ENCODE measurements at places on chromosomes 1 and 21.

GRCh38 chr1:155093911-155094621, 15.4 kb downstream of the EFNA3 start:
- DNase-seq: peak; percentile 58

DNA sequence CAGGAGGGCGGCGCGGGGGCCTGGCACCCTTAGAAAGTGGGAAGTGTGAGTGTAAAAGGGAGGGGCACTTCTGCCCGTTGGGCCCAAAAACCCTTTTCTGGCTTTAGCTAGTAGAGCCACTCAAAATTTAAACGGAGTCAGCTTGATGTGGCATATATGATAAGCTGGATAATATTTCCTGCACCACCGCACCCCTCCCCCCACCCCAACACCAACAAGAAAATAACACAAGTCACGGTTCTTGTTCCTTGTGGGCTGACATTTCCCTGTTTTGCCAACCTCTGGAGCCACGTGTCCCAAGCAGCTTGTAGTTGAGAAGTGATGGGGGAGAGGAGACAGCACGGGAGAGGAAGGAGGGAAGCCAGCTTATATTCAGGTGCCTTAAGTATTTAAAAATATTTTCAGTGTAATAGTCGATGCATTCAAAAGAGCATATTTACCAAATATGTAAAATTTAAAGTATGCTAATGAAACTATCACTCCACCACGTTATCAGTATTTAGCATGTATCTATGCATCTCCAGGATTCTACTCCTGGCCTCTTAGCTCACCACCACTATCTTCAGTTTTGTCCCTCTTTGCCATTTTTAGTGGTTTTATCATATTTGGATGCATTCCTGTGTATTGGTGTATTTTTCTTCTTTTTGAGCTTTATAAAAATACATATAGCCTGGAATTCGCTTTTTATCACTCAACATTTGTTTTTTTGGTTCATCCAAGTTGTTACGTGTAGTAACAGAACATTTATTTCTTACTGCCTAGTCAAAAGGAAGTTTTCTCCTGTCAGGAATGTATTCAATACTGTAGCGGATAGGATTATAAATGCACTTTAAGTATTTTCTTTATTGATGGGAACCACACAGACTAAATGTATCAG, 773 bp upstream of the DDX59 start:
- peak; percentile 74 for DNase-seq

- DNase-seq: no peak
Measured at GRCh38 chr1:229537894-229538293, 20.6 kb downstream of the ABCB10 start.

- DNase-seq: no peak
Measured at GRCh38 chr1:207808322-207808705, 56.5 kb downstream of the CD46 start.

DNA sequence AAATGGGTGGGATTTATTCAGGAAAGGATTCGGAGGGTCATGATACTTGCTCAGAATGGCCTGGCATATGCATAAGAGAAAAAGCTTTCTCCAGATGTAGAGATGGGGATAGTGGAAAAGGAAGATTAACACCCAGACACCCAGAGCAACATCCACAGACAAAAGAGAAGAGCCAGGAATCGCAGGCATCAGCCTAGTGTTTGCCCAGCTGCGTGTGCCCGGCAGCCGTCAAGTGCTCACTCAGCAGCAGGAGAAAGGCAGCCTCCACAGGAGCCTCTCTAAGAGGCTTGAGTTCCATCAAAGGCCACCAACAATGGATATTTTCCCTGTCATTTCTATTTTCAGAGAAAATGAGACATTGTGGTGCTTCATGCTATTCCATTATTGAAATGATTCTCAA, 54.7 kb downstream of the NTPCR start:
- no peak for DNase-seq

DNA sequence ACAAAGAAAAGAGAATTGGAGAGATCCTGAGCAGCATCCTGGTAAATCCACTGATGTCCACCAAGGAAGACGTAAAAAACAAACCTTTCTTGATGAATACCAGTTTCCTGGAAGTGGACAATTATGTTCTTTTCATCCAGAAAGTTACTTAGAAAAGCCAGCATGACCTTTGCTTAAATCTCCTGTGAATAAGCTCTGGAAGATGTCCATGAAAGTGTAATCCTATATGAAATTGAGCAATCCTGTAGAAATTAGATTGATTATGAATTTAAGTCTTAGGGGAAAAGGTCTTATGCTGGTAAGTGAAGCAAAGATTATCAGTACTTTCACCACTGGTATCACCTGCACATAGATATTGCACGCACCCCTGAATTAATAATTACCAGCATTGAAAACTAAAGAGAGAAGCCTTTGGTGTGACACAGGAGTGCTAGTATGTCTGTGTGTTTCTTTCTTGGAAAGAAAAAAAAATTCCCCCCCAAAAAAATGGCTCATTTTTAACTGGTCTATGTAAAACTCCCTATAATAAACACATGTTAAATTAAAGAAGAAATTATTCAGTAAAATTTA, 164.5 kb upstream of the LHX8 start:
- DNase-seq: no peak

- DNase-seq: no peak
Measured at GRCh38 chr1:31259746-31260145, 20.1 kb upstream of the NKAIN1 start.

DNA sequence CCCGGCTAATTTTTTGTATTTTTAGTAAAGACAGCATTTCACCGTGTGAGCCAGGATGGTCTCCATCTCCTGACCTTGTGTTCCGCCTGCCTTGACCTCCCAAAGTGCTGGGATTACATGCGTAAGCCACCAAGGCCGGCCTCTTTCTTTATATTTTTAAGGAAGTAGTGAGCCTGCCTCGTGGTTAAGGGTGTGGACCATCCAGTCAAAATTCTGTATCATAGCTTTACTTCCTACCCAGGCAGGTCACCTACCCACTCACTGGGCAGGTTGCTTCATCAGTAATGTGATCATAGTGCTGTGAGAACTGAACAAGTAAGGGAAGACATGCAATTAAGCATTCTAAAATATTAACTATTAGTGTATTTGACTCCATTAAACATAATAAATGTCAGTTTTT, 8.1 kb upstream of the ACOT7 start:
- DNase-seq: peak; percentile 24

GRCh38 chr1:158930504-158930903, 848 bp upstream of the PYHIN1 start:
- DNase-seq: no peak

- no peak for DNase-seq
Measured at GRCh38 chr21:41589131-41589530, 81.2 kb upstream of the TMPRSS2 start.

DNA sequence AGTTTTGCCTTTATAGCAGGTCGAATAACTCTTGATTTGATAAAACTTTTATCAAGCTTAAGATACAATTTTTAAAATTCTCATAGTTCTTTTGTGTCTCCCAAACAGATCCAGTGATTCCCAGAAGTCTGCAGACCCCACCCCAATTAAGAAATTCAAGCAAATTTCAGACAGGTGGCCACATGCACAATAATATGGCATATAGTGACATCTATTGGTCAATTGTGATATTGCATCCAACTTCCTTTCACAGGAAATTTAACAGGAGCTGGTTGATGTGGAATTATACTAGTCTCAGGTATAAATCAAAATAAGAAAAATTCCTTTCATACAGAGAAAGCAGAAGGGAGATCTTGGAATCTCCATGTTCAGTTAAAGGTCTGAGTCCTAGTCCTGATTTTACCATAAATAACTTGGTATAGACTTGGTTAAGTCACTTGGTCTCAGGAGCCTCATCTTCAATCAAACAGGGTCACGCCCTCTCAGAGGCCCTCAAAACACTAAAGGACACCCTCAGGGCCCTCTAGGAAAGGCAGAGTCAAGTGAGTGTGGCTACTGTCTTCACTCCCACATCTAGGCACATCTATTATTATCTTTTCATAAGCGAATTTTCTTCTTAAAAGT, 24.1 kb downstream of the PIGM start:
- DNase-seq: peak; percentile 30

GRCh38 chr21:34187935-34188334, 114.6 kb downstream of the MRPS6 start:
- DNase-seq: peak; percentile 68
